ENCODE measurements at places on chromosomes 3 and 15. TPM values are rescaled to one million over a fixed set of nuclear protein-coding genes. Genes with fewer than 3 reads are reported as not detected.

The ANAPC13 gene
- 50.6 TPM for total RNA-seq

The ADAMTS9 gene
- total RNA-seq = 0.73 TPM

The MOBP gene
- total RNA-seq = 0.03 TPM

The CCDC39 gene
- total RNA-seq = not detected

The B3GALNT1 gene
- 0.18 TPM for total RNA-seq

The GPD1L gene
- total RNA-seq = 19.9 TPM

The TFDP2 gene
- 22.3 TPM for total RNA-seq

The GOLGA6B gene
- not detected for total RNA-seq

The PDCD7 gene
- 27.9 TPM for total RNA-seq

The CATSPER2 gene
- total RNA-seq = 0.50 TPM

The RSL24D1 gene
- total RNA-seq = 90.7 TPM

The SLC2A2 gene
- total RNA-seq = not detected

The FBXO40 gene
- not detected for total RNA-seq

The CRYGS gene
- total RNA-seq = 0.96 TPM

The LCTL gene
- not detected for total RNA-seq

The HES1 gene
- 9.7 TPM for total RNA-seq

The GNAT1 gene
- total RNA-seq = 0.48 TPM

The GOLGA8B gene
- 15.6 TPM for total RNA-seq

The PIF1 gene
- total RNA-seq = 14.6 TPM

The CHRD gene
- 0.21 TPM for total RNA-seq

The FRMD4B gene
- 0.70 TPM for total RNA-seq

The EFCAB12 gene
- total RNA-seq = 1.2 TPM

The GADL1 gene
- not detected for total RNA-seq

The UROC1 gene
- total RNA-seq = not detected

The C3orf62 gene
- total RNA-seq = 1.9 TPM

The MORC1 gene
- total RNA-seq = 0.02 TPM

The CLDN16 gene
- 0.09 TPM for total RNA-seq

The GABRB3 gene
- total RNA-seq = 98.3 TPM

The UCN2 gene
- 8.3 TPM for total RNA-seq

The RBP2 gene
- total RNA-seq = not detected

The GPR149 gene
- total RNA-seq = not detected

The CCDC14 gene
- total RNA-seq = 19.8 TPM

The CADM2 gene
- 0.27 TPM for total RNA-seq

The C2CD4B gene
- total RNA-seq = 0.10 TPM

The CPB1 gene
- not detected for total RNA-seq
